ENCODE measurements at places on chromosomes 11 and 22.

- no peak for DNase-seq
These were observed 17.8 kb upstream of the ALX4 start for GRCh38 chr11:44327730-44328129.

DNA sequence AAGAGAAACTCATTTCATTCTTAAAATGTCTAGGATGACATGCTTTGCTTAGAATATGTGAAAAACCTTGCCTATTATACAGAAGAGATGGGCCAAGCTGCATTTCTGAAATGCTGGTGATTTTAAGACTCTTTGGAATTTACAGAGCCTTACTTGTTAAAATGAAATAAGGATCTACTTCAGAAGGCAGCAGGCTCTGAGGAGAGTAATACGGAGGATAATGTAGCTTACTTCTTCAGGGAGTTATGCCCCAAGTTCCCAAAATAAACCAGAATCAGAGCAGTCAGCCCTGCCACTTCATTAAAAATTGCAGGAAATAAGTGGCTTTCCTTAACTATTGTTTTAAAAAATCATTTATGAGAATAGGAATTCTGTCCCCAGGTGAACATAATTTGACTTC is 1000.3 kb upstream of the RAG2 start:
- DNase-seq, result no peak

DNA sequence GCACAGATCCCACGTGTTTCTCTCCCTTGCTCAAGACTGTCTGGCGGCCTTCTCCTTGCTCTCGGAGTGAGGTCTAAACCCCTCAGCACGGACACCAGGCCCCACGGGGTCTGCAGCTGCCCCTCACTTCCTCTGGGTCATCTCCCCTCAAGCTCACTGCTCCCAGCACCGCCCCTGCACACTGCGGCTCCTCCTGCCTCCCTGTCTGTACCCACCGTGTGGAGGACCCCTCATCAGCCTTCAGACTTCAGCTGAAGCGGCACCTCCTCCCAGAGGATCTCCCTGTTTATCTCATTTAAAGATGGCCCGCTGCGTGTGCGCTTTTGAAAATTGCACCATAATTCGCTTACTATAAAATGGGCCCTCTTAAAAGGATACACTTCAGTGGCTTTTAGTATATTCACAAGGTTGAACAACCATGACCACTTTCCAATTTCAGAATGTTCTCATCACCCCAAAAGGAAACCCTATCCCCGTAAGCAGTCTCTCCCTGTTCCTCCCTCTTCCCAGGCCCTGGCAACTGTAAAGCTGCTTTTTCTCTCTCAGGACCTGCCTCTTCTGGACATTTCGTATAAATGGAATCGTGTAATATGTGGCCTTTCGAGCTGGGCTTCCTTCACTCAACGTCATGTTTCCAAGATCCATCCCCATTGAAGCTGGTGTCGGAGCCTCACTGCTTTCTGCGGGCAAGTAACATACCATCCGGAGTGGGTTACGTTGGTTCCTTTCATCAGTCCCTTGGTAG is 14.4 kb upstream of the TPCN2 start:
- no peak for DNase-seq

GRCh38 chr22:50083462-50084079 is 1.7 kb downstream of the MLC1 start:
- DNase-seq, result peak; percentile 48

GRCh38 chr22:30878516-30879414 is 89.8 kb downstream of the MORC2 start:
- DNase-seq, result no peak

DNA sequence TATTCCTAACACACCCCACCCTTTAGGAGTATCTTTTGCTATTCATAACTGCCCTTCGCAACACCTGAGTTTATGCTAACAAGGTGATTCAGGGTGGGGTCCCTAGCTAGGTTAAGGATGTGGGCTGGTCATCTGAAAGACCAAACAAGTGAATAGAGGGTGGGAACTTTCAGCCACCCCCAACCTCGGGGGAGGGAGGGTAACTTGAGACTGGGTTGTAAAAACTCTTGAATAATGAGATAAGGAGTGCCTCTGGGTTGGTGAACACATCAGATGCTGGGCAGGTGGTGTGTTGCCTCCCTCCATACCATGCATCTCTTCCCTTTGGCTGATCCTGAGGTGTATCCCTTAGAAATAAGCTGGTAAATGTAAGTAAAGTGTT is 111.5 kb downstream of the SWAP70 start:
- no peak for DNase-seq

GRCh38 chr11:97638641-97639224 is 1248.9 kb downstream of the JRKL start:
- no peak for DNase-seq

- DNase-seq, result no peak
These were observed 13.9 kb upstream of the RASSF10 start for GRCh38 chr11:12995188-12995587.

- peak; percentile 65 for DNase-seq
These were observed 4.9 kb upstream of the TCN2 start for GRCh38 chr22:30602049-30602448.

GRCh38 chr11:130379276-130379675 is 49.1 kb downstream of the ADAMTS8 start:
- DNase-seq, result no peak

- DNase-seq, result no peak
These were observed 95.3 kb upstream of the USP47 start for GRCh38 chr11:11746449-11746848.

DNA sequence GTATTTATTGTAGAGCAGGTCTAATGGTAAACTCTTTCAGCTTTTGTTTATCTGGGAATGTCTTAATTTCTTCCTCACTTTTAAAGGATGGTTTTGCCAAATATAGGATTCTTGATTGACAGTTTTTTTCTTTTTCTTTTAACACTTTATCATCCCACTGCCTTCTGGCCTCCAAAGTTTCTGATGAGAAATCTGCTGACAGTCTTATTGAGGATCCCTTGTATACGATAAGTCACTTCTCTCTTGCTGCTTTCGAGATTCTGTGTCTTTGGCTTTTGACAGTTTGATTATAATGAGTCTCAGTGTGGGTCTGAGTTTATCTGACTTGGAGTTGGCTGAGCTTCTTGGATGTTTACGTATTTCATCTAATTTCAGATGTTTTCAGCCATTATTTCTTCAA is 6.7 kb upstream of the TSKU start:
- no peak for DNase-seq

DNA sequence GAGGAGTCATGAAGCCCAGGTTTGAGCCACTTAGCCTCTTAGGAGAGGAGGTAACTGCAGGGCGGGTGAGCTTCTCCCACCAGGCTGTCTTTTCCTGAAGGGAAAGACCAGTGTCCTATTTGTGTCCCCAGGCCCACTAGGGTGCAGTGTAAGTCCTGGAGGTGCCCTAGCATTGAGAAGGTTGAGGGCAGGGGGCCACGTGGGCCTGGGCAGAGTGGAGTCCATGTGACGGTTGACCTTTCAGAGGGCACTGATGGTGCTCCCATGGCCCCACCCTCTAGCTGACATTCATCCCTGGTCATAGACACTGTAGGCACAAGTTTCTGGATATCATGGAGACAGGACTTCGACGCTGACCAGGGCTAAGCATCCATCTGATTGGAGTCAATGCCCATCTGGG is 44.1 kb upstream of the TP53I11 start:
- no peak for DNase-seq

DNA sequence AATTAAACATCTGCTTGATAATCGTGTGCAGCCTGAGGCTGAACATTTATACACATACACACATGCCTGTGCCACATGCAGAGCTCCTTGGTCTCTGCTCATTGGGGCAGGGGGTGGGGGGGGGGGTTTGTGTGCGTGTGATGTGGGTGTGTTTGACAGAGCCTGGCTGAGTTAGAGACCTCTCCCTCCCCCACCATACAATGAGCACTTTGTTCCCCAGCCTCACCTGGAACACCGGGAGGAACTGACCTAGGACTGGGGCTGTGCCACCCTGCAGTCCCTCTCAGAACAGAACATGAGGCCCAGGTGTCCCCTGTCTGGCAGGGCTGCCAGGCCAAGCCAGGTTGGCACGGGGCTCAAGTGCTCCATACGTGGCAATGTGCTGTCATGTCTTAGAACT is 96.6 kb downstream of the TP53I11 start:
- no peak for DNase-seq

DNA sequence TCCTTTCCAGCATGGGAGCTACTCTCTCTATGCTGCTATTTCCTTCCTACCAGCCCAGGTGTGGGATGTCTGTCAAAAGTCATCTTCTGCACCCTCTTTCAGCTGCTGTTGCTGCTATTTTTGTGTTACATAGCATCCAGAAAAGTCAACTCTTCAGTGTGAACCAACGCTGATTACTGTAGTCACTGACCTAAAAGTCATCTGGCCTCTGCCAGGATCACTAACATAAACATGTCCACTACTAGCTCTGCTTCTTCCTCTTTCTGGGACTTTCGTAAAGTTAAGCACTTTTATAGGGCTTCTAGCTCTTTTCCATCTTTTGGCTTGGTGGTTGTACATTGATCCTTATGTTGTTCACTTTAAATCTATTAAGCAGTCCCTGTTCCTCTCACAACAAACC is 90.2 kb upstream of the CARD18 start:
- DNase-seq, result no peak

GRCh38 chr11:117219455-117219854 is 12.4 kb downstream of the PCSK7 start:
- DNase-seq, result no peak

DNA sequence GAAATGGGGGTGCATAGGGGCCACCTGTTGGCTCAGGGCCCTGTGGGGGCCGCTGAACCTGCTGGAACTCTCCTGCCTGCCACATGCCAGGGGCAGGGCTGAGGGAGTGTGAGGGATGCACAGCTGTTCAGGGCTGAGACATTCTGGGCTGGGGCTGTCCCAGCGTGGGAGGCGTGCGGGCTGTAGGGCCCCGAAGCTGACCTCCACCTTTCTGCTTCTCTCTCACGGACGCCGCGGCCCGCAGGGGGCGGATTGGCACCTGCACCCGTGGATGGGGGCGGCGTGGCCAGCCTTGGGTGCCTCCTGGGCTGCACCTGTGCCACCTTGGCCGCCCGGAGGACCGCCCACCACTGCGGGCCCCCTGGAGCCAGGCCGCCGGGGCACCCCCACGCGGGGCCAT is 4.1 kb downstream of the CCDC188 start:
- no peak for DNase-seq

GRCh38 chr22:24703101-24703500 is 71.4 kb downstream of the PIWIL3 start:
- DNase-seq, result no peak

DNA sequence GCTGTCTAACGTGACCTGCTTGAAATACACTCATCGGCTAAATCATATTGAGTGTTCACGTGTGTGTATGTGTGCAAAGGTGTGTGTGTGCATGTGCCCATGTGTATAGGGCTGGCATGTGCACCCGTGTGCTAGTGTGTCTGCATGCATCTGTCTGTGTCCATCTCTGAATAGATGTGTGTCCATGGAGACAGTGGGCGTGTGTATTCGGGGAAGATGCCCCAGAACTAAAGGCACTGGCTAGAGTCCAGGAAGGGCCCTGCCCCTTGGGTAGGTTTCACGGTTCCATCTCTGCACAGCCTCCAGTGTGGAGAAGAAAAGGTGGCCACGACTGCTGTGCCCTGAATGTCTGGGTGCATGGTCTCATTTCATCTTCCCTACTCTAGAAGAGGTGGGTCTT is 220.3 kb downstream of the MN1 start:
- DNase-seq, result no peak

GRCh38 chr11:35804451-35805040 is 139.3 kb upstream of the LDLRAD3 start:
- no peak for DNase-seq

GRCh38 chr22:40690370-40690769 is 11.1 kb downstream of the MCHR1 start:
- DNase-seq, result no peak

- no peak for DNase-seq
These were observed 7.3 kb downstream of the SART1 start for GRCh38 chr11:65968600-65969482.

DNA sequence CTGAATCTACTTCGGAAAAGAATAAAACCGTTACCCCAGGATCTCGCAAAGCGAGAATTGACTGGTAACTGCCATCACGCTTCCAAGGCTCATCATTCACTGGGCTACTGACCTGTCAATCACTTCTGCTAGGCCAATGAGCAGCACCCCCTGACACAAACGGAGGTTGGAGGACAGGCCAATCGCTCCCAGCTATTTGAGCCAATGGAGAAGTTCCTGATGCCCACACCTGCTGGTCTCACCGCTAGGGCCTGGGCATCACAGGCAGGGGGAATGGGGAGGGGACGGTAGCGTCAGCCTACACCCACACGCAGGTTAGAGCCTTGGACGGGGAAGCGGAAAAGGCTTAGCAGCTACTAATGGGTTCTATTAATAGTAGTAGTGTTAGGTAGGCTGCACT is 56.7 kb upstream of the CHST1 start:
- DNase-seq, result no peak

Measured in NB4 (cell line).